ENCODE measurements at places on chromosomes 4 and X.

- DNase-seq = no peak
Measured at GRCh38 chr4:152467101-152467500, 68.8 kb downstream of the FBXW7 start.

GRCh38 chrX:43087830-43088229, 309.9 kb upstream of the PPP1R2C start:
- no peak for DNase-seq

- no peak for DNase-seq
Measured at GRCh38 chr4:95982516-95982915, 142.6 kb downstream of the PDHA2 start.

GRCh38 chrX:23514082-23514481, 153.2 kb upstream of the PRDX4 start:
- no peak for DNase-seq

DNA sequence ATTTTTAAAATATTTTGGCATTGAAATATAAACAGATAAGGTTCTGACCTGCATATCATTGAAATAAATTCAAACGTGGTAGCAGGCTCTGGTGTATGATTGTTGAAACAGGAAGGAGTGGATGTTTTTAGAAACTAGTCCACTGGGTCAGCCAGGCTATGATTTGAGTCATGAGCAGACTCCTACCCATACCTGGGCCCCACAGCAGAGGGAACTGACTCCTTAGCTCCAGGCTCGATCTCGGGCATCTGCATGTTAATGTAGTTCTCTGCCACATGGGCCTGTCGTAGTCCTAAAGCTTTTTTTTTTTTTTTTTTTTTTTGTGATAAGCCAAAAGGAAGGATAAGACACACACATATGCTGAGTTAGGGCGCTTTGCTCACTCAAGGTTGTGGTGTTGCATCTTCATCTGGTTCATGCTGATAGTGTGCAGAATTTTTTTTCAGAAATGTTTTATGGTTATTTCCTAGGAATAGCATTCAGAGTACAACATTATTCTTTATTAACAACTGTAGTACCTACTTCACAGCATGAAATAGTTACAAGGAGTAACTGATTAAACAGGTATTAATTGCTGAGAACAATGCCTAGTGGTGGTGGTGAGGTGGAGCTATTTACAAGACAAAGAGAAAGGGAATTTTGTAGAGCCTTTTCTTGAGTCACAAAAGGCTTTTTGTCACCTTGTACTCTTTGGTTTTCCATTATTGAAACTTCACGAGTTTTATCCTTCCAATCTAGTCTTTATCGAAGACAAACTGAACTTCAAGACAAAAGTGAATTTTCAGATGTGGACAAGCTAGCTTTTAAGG, 27.3 kb downstream of the OFD1 start:
- no peak for DNase-seq

DNA sequence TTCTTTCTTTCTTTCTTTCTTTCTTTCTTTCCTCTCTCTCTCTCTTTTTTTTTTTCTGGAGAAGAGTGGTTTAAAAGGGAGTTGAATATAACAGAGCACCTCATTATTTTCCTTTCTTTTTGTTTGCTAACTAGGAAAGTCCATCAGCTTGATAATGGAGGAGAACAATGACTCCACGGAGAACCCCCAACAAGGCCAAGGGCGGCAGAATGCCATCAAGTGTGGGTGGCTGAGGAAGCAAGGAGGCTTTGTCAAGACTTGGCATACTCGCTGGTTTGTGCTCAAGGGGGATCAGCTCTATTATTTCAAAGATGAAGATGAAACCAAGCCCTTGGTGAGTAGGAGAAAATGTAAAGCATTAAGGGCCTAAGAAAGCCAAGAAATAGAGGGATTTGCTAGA, 95.4 kb downstream of the ARHGAP24 start:
- no peak for DNase-seq

- no peak for DNase-seq
Measured at GRCh38 chr4:53716011-53716410, 124.7 kb upstream of the LNX1 start.

DNA sequence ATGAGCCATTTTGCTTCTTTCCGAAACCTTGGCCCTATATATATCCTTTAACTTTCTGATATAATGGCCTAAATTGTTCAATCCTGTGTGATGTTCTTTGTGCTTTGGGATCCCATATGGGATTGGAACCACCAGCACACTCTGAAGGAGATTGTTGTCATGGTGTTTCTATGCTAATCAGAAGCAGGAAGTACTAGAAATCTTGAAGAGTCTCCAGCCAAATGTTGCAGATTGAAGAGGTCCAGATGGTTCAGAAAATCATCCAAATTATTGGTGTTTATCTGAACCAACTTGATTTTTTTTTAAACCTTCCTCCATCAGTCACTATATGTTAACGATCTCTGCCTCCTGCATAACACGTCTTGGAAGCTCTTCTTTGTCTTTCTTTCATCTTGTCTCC, 72.8 kb downstream of the KIT start:
- no peak for DNase-seq

- no peak for DNase-seq
Measured at GRCh38 chr4:168972596-168972995, 37.5 kb downstream of the CBR4 start.

DNA sequence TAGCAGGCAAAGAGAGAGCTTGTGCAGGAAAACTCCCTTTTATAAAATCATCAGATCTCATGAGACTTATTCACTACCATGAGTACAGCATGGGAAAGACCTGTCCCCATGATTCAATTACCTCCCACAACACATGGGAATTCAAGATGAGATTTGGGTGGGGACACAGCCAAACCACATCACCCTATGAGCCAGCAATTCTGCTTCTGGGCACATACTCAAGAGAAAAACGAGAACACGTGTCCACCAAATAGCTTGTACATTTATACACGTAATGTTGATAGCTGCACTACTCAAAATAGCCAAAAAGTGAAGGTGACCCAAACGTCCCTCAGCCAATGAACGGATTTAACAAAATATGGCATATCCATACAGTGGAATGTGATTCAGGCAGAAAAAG, 94.5 kb upstream of the DHRSX start:
- DNase-seq = no peak

- no peak for DNase-seq
Measured at GRCh38 chr4:182628544-182628943, 288.6 kb downstream of the DCTD start.

DNA sequence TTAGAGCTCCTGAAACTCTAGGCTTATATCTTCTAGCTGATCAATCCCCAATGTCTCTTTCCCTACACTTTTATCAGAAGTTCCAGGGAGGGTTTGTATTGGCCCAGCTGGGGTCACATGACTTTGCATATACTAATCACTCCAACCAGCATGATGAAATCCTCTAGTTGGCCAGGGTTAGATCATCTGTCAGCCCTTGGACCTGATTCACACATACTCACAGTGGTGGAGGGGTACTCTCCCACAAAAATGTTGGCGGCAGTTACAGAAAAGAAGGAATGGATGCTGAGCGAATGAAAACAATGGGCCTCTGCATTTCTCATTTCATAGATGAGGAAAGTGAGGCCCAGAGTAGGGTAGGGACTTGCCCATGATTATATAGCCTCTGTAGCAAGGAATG, 151.1 kb downstream of the PJA1 start:
- no peak for DNase-seq

GRCh38 chr4:138056541-138056940, 185.6 kb downstream of the SLC7A11 start:
- DNase-seq = no peak

- DNase-seq = no peak
Measured at GRCh38 chr4:122086338-122087065, 65.6 kb upstream of the BLTP1 start.

- DNase-seq = no peak
Measured at GRCh38 chr4:126986005-126986404, 646.8 kb upstream of the INTU start.

- no peak for DNase-seq
Measured at GRCh38 chrX:19075754-19076153, 46.5 kb downstream of the ADGRG2 start.

GRCh38 chrX:56069299-56069931, 162.7 kb upstream of the KLF8 start:
- DNase-seq = no peak

DNA sequence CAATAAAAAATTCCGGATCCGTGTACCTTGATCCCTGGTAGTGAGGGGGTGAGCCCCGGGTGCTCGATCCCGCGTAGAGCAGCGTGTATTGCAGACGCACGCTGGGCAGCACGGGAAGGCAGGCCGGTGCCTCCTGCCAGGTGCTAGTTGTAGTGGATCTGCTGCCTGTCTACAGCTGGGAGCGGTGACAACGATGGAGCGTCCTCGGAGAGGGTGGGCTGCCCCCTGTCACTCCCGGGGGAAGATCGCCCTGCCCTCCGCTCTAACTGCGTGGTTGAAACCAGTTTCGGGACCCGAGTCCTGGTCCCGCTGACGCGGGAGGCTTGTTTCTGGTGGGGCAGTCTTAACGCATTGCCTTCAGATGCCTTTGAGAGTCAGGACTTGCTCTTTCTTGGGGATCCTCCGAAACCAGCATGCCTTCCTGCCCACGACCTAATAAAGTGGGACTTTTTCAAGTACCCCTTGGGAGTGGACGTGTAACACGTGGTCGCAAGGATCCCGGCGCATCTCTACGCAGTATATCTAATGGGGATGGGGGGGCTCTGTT, 2.7 kb upstream of the NKX6-1 start:
- no peak for DNase-seq

- DNase-seq = no peak
Measured at GRCh38 chrX:123361371-123361770, 177.3 kb downstream of the GRIA3 start.

- DNase-seq = no peak
Measured at GRCh38 chr4:108396900-108397497, 223.4 kb upstream of the RPL34 start.

DNA sequence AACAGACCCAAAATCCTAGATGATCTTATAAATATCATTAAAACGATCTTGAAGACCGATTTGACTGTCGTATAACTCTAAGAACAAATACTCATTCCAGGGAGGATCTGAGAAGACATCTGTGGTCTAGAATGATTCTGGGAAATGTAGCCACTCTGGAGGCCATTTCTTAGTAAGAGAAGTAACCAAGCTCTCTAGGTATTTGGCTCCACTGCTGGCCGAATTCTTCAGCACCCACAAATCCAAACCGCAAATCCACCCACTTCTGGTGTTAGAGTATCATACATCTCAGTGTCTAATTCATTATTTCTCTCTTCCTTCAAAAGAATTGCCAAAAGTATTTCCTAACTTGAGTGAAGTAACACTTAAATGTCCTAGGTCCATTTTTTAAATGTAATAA, 23.9 kb downstream of the KLHL5 start:
- no peak for DNase-seq

DNA sequence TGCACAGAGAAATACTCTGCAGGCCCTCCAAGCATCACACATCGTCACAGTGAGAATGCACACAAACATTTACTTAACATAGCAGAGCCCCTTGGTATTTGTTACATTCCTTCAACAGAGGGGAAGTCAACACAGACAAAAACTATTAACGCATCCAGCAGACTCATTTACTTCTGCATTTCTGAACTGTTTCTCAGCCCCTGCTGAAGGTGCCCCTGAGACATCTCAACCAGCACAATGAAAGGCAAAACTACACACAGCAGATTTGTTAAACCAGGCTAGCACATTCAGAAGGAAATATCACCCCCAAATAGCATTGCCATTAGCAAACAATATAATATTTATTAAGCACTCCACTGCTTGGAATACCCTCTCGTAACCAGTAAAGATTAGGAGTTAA, 367.0 kb downstream of the RAB28 start:
- DNase-seq = no peak

DNA sequence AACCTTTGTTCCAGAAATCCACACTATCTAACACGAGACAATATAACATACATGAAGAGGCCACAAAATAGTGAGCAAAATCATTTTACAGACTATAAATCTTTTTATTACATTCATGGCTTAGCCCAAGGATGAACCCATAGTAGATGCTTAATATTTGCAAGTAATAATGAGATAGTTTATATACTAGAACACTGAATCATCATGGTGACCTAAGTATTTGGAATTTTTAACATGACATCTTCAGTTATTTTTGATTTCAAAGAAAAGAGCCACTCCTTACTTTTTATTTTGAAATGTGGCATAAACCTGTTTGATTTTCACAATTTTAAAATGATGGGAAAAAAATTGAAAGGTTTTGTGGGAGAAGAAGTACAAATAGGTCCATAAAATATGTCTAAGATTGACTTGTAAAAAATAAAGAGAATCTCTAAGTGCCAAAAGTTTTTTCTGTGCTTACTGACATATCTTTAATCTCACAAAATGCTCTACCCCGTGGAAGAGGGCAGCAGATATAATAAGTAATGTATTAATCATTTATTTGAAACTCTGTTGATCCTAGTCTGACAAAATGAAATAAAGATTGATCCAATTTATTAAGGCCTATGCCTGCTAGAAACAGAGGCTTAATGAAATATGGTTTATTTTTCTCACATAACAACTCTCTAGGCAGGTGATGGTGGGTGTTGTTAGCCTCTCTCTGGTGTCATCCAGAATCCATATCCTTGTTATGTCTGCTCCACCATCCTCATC, 224.5 kb upstream of the CENPE start:
- no peak for DNase-seq
